ENCODE measurements at places on chromosomes 1 and 21.

DNA sequence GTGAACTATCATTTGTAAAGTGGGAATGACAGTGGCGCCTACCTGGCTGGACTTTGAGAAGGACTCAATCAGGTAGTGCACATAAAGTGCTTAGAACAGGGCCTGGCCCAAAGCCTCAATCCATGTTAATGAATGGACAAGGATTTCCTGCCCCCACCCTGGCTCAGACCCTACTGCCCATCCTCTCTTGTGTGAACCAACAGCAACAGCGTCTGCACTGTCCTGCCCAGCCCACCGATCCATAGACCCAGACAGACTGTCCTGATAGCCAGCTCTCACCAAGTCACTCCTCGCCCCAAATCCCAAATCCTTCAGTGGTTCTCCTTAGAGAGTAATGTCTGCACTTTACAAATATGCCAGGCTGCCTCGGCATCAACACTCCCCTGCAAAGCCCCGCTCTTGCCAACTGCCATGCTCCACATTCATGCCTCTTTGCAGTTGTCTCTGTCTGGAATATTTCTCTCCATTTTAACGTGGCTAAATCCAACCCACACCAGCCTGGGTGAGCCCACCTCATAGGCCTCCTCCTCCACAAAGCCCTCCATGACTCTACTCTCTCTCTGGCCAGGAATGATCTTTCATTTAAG, 157.6 kb upstream of the EDN2 start:
- DNase-seq = no peak

- no peak for DNase-seq
These were observed 546.2 kb upstream of the ADGRL2 start for GRCh38 chr1:81254560-81254959.

DNA sequence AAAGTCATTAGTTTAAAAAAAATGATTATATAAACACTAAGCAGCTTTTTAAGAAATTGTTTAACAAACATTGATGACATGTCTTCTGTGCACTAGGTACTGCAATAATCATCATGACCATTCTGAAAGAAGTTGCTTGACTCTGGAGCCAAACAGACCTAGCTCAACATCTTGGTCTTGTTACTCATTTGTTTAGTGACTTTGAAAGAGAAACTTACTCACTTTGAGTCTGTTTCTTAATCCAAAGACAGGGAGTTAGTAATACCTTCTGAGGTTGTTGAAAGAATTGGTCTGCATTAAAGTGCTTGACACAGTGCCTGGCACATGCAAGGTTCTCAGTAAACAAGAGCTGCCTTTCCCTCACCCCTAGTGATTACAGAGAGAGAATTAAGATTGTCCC, 84.4 kb downstream of the SGIP1 start:
- no peak for DNase-seq

DNA sequence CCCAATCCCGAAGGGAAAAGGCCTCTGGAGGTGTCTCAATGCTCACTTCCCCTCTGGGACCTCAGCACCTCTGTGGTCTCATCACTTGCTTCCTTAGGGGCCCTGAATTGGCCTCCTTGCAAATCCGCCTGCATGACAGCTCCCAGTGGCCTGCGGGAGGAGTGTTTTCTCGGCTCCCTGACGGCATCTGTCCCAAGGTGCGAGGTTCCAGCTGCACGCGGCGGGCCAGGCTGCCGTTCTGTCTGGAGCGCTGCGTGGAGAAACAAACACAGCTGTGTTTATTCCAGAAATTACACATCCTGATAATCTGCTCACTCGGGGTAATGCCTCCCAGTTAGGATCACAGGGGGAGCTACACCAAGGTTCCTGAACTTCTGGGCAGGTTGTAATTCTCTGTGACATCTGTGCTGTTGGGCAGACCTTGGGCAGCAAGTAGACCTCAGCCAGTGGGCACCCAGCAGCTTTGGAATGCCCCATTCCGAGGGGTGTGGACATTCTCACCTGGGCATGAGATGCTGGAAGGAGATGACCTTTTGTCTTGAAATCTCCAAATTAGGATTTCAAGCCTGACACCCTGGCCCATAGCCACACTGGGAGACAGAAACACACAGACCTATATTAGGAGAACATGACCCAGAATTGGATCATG, 18.2 kb downstream of the EPHB2 start:
- no peak for DNase-seq

- no peak for DNase-seq
These were observed 6.1 kb downstream of the SORT1 start for GRCh38 chr1:109391626-109392025.

DNA sequence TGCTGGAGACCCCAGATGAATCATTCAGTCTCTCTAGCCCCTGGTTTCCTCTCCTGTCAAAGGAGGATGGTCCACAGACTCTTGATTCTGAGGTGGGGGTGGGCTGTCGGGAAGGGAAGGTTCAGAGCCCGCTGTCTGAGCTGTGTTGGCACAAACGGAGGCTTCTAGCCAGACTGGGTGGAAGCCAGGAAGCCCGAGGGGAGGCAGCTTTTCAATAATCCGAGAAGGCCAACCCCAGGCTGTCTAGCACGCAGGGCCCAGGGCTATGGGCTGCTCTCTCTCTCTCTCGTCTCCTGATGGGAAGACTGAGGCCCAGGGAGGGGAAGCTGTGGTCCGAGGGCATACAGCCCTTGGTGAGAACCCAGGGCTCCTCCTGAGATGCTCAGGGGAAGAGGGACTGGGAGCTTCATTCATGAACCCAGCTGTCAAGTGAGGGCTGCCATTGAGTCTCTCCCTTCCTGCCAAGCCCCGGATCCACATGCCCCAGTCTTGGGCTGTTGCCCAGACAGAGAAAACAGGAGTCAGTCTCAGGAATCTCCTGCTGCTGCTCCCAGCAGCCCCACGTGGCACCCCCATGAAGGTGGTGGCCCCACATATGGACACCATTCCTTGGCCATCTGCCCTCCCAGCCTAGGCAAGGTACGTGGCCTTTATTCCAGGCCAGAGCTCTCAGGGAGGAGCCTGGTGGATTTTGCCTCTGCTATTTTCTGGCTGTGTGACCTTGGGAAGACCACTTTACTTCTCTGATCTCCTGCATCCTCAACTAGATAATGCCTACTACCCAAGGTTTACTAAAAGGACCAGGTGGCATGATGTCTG, 44.4 kb downstream of the RAP1GAP start:
- DNase-seq = no peak

DNA sequence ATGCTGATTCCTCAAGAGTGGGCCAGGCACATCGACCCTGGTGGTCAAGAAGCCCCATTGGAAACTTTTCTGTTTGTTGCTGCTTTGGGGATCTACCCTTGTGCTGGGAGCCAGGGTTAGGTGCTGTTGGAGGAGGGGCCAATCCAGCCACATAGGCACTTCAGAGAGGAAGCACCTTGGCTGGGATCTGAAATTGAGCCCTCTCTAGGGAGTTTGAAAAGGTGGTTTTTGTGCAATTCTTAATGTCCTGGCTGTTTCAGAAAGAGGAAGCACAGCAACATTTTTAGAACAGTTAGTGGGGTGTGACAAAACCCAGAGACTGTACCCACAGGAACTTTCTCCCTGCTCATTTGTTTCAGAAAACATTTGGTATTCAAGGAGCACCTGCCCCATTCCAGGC, 17.2 kb upstream of the BEND5 start:
- no peak for DNase-seq

DNA sequence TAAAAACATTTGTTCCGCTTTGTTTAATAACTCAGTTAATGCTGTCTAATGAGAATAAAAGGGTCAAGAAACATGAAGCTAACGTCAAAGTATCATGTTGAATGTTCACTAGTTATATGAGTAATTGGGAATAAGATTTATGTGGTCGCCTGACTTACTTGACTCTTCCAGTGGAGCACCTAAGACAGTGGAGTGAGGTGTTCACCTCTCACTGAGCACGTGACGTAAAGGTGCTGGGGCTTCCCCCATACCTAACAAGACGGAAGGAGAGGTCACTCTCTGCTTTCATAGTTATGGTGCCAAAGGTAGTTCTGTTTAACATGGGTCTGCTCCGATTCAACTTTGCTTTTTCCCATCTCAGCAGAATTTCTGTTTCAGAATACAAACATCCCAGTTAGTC, 686 bp downstream of the KMO start:
- no peak for DNase-seq
